ENCODE measurements at places on chromosomes 4 and X.

- DNase-seq: no peak
Measured at GRCh38 chr4:151417766-151418376, 8.9 kb downstream of the FHIP1A start.

- DNase-seq: no peak
Measured at GRCh38 chr4:40321574-40322275, 13.4 kb upstream of the CHRNA9 start.

- no peak for DNase-seq
Measured at GRCh38 chrX:99142745-99143144, 1267.3 kb downstream of the PCDH19 start.

DNA sequence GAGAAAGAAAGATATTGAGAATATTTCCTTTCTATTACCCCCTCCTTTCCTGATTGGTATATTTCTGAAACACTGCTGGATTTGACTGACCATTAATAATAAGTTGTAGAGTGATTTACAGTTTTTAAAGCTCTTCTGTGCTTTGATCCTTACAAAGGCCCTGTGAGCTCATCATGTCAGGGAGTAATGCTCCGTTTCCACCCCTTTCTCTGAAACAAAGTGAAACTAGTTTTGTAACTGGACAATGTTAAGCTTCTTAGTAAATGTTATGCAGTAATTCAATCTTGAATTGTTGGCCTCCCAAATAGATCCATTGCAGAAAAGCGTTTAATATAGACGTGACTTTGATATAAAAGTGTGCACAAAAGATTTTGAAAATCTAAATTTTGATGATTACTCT is 190.1 kb upstream of the GNPDA2 start:
- no peak for DNase-seq

DNA sequence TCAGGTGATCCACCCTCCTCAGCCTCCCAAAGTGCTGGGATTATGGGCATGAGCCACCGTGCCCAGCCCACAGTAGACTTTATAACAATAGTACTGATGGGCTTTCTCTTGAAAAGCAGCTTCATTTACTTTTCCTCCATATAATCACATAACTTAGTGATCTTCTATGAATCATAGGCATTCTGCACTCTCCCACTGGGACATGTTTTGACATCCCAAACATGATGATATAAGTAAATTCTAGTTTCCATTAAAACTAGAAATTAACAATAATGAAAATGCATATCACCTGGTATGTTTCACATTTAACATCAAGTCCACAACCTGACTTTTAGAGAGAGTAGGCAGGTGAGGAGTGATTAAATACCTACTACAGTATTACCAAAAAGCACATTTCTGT is 96.5 kb downstream of the CAMK2D start:
- DNase-seq: no peak

DNA sequence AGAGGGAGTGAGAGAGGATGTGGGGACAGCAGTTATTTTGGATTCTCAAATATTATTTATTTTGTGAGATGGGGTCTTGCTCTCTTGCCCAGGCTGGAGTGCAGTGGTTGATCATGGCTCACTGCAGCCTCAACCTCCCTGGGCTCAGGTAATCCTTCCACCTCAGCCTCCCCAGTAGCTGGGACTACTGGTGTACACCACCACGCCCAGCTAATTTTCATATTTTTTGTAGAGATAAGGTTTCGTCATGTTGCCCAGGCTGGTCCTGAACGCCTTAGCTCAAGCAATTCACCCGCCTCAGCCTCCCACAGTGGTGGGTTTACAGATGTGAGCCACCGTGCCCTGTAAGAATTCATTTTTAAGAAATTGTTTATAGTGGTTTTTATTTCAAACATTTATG is 61.2 kb downstream of the FHDC1 start:
- no peak for DNase-seq

DNA sequence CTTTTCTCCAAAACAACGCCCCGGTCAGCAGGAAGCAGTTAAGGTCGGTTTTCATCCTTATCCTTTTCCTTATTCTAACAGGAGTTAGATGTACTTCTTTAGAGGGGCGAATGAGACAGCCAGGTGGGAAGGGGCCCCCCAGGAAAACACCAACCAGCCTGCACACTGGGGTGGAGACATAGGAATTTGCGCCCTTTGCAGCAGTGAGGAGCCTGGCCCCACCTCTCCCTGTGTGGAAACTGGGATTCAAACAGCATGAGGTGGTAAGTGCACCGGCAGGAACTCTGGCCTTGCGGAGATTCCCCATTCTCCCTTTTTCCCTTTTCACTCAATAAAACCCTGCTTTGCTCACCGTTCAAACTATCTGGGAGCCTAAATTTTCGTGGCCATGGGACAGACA is 8.0 kb upstream of the FAM47C start:
- no peak for DNase-seq

DNA sequence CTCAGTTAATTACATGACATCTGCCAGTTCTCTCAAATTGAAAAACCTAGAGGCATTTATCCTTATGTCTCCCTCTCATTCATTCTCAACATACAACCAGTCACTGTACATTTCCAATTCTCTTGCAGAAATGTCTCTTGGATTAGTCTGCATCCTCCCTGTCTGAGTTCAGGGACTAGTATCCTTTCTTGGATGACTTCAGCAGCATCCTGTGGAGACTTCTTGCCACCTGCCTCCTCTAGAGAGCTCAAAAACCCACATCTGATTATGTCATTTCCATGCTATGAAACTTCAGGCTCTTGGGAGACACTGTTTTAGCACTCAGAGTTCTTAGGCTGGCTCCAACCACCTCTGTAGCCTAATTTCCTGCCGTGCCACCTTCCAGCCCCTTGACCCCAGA is 515.1 kb upstream of the DIPK2B start:
- DNase-seq: no peak

DNA sequence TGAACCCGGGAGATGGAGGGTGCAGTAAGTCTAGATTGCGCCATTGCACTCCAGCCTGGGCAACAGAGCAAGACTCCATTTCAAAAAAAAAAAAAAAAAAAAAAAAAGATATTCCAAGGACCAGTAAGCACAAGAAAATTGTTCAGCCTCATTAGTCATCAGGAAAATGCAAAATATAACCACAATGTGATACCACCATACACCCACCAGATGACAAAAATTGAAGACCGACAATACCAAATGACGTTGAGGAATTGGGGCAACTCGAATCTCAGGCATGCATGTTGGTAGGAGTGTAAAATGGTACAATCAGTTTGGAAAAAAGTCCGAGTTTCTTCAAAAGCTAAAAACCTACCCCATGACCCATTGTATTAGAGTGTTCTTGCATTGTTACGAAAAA is 130.2 kb upstream of the FAM9B start:
- DNase-seq: no peak

DNA sequence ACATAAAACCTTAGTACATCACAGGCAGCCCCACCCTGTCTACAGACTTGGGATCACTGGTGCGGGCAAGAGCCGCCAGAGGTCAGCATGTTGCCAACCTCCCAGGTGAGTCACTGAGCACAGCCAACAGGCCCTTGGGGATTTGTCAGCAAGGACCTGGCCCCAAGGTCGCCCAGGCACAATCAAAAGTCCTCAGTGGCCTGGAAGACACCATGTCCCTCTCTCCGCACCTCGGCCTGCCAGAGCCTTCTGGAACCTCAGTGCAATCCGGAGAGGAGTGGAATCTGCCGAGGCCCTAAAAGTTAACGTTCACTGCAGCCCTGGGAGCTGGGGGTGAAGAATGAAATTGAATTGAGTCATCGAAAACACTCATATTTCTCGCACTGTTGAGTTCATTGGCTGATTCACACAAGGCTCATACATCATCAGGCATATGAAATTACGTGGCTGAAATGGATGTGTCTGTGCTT is 74.3 kb downstream of the WFS1 start:
- no peak for DNase-seq

GRCh38 chrX:77617206-77617605 is 168.8 kb downstream of the ATRX start:
- DNase-seq: no peak

- peak; percentile 64 for DNase-seq
Measured at GRCh38 chr4:1862055-1862911, 6.3 kb upstream of the LETM1 start.

GRCh38 chr4:185529413-185529812 is 5.9 kb downstream of the PDLIM3 start:
- DNase-seq: no peak

- DNase-seq: peak; percentile 26
Measured at GRCh38 chrX:1401611-1402430, 9.9 kb upstream of the SLC25A6 start.

- DNase-seq: no peak
Measured at GRCh38 chr4:99202094-99202493, 17.0 kb downstream of the ADH6 start.

DNA sequence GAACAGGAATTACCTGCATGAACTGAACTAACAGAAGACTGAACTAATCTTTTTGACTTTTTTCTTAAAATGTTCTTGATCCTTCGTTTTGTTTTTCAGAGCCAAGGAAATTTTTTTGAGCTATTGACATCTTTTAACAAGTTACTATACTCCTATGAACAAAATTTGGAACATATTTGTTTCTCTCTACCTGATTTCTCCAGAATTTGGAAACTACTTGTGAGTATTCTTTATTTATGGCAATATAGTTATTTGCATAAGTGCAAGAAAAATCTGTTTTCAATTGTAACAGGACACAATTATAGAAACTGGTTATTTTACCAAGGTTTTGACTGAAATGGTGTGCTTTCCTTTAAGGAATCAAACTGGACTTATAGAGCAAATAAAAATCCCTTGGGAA is 89.5 kb upstream of the HPGD start:
- DNase-seq: no peak

DNA sequence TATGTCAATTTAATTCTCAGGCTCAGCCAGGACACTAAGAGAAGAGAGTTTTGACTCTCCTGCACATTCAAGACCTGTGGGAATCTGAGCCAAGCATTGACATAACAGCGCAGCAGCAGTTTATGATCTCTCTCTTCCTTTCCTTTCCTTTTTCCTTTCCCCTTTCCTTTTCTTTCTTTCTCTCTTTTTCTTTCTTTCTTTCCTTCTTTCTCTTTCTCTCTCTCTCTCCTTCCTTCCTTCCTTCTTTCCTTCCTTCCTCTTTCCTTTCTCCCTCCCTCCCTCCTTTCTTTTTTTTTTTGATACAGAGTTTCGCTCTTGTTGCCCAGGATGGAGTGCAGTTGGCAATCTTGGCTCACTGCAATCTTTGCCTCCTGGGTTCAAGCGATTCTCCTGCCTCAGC is 21.6 kb downstream of the SAT1 start:
- no peak for DNase-seq

DNA sequence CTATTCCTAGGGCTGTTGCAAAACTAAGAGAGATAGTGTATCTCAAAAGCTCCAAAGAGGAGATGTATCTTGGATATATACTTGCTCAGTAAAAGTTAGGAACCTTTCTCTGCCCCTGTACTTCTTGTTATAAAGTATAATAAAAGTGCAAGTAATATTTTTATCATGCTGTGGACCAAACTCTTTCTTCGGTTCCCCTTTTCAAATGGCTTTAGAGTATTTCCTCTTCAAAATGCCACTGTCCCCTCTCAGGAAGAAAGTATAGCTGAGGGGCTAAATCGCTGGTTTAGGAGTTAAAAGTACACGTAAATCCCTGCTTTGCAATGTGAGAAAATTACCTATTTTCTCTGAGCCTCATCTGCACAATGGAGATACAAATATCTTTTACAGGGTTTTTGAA is 169.1 kb upstream of the FTHL17 start:
- DNase-seq: no peak

- no peak for DNase-seq
Measured at GRCh38 chr4:4368809-4369580, 17.9 kb upstream of the NSG1 start.

DNA sequence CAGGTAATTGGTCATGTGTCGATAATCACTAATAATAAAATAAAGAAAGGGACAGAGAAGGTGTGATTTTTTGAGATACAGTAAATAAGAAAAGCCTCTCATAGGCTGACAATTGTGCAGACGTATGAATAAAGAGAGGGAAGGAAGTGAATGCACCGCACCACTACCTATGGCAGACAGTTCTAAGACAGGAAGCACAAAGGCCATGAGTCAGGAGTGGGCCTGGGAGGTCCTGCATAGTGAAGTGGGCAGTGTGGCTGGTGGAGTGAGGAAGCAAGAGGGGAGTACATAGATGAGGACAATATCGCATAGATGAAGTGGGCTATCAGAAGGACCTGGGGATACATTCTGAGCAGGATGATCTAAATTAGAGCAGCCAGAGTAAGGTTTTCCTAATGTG is 75.6 kb downstream of the BMP3 start:
- no peak for DNase-seq

DNA sequence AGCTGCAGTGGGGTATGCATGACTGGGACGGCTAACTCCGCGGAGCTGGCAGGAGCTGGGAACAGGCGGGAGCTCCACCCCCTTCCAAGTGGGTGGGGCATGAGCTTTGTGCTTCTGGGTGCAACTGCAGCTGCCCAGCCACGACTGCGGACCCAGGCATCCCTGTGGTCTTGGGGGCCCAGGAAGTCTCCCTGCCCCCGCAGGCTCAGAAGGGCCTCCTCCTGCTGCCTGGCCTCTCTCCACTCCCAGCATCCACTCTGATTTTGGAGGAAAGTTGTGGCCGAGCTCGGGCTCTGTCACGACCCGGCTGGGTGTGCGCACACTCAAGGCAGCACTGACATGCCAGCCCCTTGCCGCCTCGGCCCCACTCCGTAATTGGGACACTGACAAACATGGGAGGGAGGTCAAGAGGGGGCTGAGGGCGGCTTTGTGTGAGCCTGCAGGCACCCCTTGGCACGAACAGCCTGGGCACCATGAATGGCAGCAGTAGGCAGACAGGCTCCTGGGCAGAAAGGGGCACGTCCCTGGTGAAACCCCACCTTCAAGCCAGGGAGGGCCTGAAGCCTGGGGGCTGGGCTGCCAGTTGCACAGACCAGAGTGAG is 822.6 kb downstream of the GLUD2 start:
- DNase-seq: no peak

DNA sequence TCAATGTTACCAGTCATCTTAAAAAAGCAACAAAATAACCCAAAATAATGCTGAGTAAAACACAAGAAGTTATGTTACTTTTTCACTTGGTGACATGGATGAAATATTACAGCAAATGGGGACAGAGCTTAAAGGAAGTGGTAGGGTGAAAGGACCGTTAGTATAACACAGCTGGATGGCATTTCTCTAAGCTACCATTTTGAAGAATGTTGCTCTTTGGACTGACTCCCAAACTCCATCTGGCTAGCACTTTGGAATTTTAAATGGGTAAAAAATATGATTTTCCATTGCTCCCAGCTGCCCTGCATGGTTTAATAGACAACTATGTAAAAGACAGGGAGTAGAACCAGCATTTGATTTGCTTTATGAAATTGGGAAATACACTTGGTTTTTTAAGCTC is 27.6 kb downstream of the CLCN5 start:
- no peak for DNase-seq

GRCh38 chrX:124343016-124343415 is 3.3 kb upstream of the SH2D1A start:
- no peak for DNase-seq
